ENCODE measurements at places on chromosomes 3 and 15.

DNA sequence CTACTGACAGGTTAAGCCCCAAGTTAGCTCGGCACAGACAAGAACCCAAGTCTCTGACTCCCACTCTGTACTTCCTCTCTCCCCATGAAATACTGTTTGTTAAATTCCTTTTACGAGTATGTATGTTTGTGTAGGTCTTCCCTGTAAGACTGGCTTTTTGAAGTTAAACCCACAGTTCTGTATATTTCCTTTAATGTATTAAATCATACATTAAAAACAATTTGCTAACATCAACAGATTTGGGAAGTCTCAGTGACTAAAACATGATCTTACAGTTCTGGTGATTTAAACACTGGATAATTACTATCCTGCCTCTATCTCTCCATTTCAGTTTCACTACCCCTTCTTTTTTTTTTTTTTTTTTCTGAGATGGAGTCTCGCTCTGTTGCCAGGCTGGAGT, 4.4 kb downstream of the CMTM6 start:
- no peak for DNase-seq

DNA sequence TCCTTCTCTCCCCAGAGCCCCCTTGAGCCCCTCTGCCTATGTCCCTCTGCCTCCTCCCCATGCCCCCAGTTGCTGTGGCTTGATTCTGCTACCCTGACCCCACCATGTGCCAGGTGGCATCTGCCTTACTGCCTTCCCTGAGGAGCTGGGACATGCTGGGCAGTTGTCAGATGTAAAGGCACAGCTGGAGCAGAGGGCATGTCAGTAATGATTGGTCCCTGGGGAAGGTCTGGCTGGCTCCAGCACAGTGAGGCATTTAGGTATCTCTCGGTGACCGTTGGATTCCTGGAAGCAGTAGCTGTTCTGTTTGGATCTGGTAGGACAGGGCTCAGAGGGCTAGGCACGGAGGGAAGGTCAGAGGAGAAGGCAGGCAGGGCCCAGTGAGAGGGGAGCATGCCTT, 3.5 kb upstream of the PPCDC start:
- no peak for DNase-seq

- no peak for DNase-seq
Measured at GRCh38 chr3:39671116-39671515, 138.3 kb upstream of the MYRIP start.

GRCh38 chr15:26148156-26148860, 285.2 kb upstream of the ATP10A start:
- no peak for DNase-seq

GRCh38 chr3:173912126-173912525, 514.6 kb downstream of the NLGN1 start:
- no peak for DNase-seq

- no peak for DNase-seq
Measured at GRCh38 chr3:108036984-108037741, 53.7 kb downstream of the CD47 start.

DNA sequence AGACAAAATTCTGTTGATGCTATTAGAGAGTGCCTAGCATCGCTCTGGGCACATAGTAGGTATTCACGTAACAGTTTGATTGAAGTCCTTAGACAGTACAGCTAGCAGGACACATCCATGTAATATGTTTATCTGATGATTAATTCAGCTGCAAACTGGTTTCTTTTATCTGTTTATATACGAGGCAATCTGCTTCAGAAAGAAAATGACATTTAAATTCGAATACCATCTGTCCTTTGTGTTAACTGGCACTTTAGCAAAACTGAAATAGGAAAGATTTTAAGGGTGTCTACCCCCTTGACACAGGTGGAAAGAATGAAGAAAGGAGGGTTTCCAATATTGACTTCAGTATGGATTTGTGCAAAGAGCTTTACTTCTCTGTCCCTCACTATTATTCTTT, 192.5 kb downstream of the MFSD1 start:
- DNase-seq = no peak

DNA sequence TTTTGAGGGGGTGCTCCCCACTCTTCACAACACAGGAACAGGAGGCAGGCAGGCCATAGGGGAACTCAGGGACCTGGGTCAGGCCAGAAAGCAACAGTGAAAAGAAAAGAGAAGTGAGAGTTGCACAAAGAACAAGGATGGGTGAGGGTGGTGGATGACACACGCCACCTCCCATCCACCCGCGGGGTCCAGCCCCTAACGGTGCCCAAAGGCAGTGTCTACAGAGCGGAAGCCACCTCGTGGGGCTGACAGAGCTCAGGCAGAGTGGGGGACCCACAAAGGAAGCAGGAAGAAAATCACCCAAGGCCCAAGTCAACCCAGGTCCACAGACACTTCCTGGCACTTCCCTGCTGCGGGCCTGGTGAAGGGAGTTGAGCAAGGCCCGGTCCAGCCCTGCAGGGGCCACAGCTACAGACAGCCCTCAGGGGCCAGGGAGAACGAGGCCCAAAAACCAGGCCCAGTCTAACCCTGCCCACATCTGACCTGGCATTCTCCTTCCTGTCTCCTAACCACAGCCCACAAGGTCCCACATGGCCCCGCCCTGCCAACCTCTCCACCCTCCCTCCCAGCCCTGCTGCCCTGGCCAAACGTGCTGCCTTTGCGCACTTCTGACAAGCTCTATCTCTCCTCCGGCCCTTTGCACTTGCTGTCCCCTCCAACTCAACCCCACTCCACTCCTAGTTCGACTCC, 5.9 kb downstream of the NUP210 start:
- DNase-seq = no peak

DNA sequence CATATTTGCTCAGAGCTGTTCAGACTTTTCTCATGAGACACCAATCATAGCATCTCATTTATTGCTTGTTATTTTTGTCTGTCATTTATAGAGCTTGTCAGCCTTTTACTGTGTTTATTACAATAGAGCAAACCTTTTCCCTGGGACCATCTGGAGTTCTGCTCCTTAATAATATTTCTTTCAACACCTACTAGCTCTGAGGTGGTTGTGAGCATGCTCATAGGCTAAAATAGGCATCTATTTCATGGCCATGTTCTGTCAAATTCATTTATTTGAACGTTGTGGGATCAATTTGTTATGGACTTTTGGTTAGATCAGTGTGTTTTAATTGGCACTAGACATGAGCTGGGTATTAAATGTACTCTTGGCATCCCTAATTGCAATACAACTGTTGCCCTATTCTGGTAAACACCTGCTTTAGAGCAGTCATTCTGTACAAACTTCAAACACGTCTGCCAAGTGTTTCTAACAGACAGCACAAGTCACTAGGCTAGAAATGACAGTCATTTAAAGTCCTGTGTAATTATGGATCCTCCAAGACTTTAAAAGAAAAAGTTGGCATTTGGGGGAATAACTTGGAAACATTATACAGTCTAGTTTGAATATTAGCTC, 766.3 kb downstream of the ZNF385D start:
- DNase-seq = no peak

GRCh38 chr15:89749054-89749453, 2.0 kb downstream of the MESP1 start:
- DNase-seq = no peak

GRCh38 chr3:71495708-71496472, 87.6 kb downstream of the FOXP1 start:
- no peak for DNase-seq

- no peak for DNase-seq
Measured at GRCh38 chr3:43423142-43423541, 136.8 kb downstream of the SNRK start.

- DNase-seq = no peak
Measured at GRCh38 chr3:135929670-135930069, 35.9 kb upstream of the PPP2R3A start.

GRCh38 chr3:117674321-117674720, 964.7 kb downstream of the TUSC7 start:
- DNase-seq = no peak

DNA sequence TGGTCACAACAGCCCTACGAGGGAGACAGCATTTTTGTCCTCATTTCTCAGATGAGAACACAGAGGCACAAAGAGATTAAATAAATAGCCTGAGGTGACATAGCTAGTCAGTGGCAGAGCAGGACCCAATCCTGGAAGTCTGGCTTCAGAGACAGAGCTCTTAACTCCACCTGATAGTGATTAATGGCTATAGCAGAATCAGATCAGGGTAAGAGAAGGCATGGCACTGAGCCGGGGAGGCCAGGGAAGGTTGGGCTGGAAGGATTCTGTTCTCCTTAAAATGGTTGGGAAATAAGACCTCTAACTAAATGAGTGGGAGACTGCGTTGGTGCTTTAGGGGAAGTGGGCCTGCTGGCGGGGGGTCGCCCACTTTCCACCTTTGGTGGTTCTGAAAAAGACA, 104.5 kb downstream of the VGLL4 start:
- DNase-seq = no peak

- DNase-seq = no peak
Measured at GRCh38 chr3:13106308-13107001, 33.2 kb upstream of the IQSEC1 start.

GRCh38 chr15:47801522-47801921, 84.2 kb downstream of the SEMA6D start:
- no peak for DNase-seq

DNA sequence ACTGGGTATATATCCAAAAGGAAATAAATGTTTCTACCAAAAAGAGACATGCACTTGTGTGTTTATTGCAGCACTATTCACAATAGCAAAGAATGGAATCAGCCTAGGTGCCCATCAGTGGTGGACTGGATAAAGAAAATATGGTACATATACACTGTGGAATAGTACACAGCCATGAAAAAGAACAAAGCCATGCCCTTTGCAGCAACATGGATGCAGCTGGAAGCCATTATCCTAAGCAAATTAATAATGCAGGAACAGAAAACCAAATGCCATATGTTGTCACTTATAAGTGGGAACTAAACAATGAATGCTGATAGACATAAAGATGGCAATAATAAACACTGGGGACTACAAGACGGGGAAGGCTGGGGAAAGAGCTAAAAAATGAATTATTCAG, 102.9 kb downstream of the RPL39L start:
- DNase-seq = no peak

DNA sequence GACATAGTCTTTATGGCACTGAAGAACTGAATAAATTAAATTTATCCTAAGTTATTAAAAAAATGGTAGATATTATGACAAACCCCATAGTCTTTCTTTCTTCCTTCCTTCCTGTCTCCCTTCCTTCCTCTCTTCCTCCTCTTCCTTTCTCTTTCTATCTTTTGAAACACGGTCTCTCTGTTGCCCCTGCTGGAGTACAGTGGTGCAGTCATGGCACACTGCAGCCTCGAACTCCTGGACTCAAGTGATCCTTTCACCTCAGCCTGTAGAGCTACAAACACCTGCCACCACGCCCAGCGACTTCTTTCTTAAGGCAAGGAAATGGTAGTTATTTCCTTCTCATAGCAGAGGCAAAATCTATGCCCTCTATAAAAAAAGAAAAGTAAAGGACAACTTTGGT, 354.6 kb downstream of the GAP43 start:
- no peak for DNase-seq

DNA sequence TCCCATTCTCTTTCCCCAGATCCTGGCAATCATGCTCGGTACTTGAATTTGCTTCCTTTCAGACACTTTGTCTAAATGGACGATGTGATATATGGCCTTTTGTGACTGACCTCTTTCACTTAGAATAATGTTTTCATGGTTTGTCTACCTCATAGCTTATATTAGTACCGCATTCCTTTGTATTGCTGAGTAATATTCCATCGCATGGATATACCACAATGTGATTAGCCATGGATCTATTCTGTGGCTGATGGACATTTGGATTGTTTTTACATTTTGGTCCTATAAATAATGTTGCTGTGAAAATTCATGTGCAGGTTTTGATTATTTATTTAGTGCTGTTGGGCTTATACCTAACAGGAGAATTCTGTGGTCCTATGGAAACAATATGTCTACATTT, 458.6 kb downstream of the GABRG3 start:
- DNase-seq = no peak

DNA sequence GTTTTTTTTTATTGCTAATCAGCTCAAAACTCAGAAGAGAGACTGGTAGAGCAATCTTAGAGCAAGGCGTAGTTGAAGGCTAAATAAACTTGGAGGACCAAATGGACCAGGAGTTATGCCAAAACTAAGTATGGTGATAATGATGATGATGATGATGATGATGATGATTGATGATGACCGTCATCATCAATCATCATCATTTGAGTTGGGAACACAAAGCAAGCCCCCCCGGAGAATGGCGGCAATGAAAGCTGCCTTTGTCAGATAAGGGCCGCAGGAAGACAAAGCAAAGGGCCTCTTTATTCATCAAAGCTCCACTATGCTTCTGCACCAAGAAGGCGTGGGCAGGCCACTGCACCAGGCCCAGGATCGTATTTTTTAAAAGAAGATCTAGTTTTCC, 82.1 kb upstream of the RAD18 start:
- no peak for DNase-seq

GRCh38 chr3:149532489-149533180, 58.1 kb downstream of the TM4SF4 start:
- no peak for DNase-seq

DNA sequence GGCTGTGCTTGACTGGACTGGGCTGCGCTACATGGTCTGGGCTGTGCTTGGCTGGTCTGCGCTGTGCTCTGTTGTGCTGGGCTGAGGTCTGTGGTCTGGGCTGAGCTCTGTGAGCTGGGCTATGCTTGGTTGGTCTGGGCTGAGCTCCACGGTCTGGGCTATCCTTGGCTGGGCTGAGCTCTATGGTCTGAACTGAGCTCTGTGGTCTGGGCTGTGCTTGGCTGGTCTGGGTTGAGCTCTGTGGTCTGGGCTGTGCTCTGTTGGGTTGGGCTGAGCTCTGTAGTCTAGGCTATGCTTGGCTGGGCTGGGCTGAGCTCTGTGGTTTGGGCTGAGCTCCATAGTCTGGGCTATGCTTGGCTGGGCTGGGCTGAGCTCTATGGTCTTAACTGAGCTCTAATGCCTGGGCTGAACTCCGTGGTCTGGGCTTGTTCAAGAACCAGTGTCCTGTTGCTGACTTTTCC, 92.0 kb downstream of the PLXNA1 start:
- DNase-seq = peak; percentile 59

DNA sequence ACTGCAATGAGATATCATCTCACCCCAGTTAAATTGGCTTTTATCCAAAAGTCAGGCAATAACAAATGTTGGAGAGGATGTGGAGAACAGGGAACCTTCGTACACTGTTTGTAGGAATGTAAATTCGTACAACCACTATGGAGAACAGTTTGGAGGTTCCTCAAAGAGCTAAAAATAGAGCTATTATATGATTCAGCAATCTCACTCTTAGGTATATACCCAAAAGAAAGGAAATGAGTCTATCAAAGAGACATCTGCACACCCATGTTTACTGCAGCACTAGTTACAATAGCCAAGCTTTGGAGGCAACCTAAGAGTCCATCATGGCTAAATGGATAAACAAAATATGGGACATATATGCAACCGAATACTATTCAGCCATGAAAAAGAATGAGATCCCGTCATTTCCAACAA, 68.0 kb upstream of the HES1 start:
- DNase-seq = no peak

- no peak for DNase-seq
Measured at GRCh38 chr15:96521386-96521785, 190.9 kb downstream of the NR2F2 start.

All from HAP-1 (cell line).